ENCODE measurements at places on chromosomes 1 and 21.
A peak's percentile ranks its signal among the peaks of the same experiment; 100 is the strongest.

- DNase-seq: no peak
These were observed 65.2 kb upstream of the GFI1 start for GRCh38 chr1:92551916-92552315.

GRCh38 chr1:16032388-16033102 lies 10.7 kb downstream of the CLCNKA start:
- DNase-seq: peak; percentile 75

DNA sequence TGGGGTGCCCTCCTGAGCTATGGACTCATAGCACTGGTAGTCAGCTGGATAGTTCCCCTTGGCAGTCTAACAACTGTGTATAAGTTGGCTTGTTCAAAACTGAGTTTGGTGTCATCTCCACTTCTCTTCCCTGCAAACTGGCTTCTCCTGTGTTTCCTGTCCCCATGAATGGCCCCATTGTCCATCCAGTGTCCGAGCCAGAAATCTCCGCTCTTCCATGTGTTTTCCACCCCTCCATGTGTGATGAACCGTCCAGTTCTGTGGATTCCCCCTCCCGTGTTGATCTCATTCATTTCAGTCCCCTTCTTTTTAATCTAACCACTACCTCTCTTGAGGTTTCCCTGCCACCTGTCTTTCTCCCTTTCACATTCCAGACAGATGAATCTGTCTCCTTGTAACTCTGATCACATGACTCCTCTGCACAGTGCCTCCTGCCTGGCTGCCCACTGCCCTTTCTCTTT lies 195.7 kb downstream of the ROR1 start:
- no peak for DNase-seq

GRCh38 chr1:175572932-175573868 lies 170.2 kb downstream of the TNR start:
- DNase-seq: no peak

DNA sequence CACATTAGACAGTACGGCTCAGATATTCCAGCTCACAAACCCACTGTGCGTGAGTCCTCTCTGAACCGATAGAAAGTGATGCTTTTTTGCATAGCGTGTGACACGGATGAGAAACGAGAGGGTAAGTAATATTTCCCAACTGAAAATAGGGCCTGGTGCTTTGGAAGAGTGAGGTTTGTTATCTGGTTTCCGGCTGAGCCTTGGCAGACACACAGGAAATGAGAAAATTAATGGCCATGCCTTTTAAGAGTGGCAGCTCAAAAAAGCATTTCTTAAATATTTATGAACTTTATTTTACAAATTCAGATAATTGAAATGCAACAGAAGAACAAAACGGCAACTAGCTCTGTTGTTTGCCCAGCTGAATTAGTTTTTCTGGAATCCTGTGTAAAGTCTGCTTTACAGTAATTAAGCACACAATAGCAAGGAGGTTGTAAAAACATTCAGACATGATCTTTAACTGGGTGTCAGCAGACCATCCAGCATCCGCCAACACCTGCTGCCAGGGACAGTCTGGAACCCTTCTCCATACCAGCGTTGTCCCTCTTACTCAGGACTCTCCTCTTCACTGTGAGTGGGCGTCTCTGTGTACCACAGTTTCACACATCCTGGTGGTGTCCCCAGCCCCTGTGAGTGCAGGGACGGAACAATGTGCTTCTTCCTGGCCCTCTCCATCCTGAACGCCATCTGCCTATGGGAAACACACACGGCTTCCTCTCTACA lies 155.4 kb downstream of the PGBD5 start:
- peak; percentile 33 for DNase-seq

GRCh38 chr1:22351768-22352080 lies 99.9 kb upstream of the ZBTB40 start:
- DNase-seq: no peak

GRCh38 chr1:226653311-226653921 lies 85.7 kb downstream of the ITPKB start:
- peak; percentile 59 for DNase-seq

DNA sequence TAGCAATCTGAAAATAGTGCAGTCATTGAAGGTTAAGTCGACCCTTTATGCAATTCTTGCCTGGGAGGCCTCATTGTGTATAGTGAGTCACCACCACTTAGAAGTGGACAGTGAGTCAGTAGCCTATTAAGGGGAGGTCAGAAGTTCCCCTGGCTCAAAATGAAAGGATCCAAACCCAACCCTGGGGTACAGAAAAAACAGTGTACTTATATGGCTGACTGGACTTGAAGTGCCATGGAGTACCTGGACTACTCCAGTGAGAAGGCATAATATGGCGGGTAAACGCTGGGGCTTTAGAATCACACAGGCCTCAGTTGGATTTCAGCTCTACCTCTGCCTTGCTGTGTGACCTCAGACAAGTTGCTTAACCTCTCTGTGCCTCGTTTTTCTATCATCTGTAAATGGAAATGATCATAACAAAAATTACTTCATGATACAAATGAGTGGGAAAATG lies 2.2 kb upstream of the BCL9 start:
- peak; percentile 30 for DNase-seq

DNA sequence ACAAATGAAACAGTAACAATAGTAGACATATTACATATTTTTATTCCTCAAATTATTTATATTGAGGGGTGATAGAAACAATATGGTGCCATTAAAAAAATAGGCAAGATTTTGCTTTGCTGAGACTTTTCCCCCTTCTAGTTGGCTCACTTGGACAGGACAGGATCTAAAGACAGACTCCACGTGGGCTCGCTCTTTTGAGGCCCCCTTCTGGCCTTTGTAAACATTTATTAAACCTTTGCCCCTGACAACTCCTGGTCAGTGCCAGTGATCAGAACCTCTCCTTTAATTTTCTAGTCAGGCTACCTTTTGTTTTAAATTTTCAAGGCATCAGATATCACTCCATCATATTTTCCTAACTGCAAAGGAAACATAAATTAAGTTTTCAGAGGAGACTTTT lies 49.7 kb upstream of the IFI44L start:
- DNase-seq: no peak

GRCh38 chr1:12435639-12436344 lies 182.2 kb downstream of the DHRS3 start:
- no peak for DNase-seq

- no peak for DNase-seq
These were observed 42.5 kb downstream of the RPRD2 start for GRCh38 chr1:150406483-150406882.

DNA sequence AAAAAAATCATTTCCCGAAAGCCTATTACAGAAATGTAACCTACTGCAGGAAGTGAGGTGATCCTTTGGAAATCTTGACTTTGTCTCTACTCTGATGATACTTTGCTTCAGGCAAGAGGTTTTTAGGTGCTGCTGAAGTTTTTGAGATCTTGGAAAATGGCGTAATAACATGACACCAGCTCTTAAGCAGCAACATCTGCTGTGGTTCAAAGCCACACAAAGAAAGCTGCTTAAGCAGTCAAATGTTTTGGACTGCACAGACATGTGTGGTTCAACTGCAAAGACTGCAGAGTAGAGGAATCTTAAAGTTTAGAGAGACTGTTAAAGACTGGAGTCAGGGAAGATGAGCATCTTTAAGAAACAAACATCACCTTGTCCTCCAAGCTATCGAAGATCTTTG lies 139.0 kb downstream of the RASAL2 start:
- no peak for DNase-seq

GRCh38 chr1:170840371-170840770 lies 95.0 kb upstream of the MROH9 start:
- DNase-seq: no peak

GRCh38 chr1:2449636-2450454 lies 26.2 kb upstream of the PLCH2 start:
- DNase-seq: no peak

DNA sequence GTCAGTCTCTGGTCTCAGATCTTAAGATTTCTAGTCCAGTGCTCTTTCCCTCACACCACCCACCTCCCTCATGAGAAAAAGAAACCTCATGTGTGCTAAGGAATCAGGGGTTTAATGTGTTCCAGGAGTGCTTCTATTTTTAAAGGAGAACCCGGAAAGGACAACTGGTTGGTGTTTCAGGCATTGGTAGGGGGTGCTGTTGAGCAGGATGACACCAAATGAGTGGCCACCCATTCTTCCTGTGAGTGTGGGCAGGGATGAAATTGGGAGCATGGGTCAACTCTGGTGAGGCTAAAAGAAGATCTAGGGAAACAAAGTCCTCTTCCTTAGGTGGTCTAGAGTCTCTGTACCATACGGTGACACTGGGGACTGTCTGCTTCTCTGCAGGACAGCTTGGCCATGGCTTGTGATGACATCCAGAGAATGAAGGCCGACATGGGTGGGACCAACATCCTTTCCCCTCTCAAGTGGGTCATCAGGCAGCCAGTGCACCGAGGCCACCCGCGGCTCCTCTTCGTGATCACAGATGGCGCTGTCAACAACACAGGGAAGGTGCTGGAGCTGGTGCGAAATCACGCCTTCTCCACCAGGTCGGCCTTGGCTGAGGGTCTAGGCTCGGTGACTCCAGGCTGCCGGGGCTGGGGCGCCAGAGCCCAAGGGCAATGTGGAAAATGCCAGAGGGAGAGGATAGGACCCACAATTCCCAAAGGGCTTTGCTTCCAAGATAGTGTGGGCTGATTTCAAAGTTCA lies 39.3 kb downstream of the VWA5B1 start:
- DNase-seq: no peak

DNA sequence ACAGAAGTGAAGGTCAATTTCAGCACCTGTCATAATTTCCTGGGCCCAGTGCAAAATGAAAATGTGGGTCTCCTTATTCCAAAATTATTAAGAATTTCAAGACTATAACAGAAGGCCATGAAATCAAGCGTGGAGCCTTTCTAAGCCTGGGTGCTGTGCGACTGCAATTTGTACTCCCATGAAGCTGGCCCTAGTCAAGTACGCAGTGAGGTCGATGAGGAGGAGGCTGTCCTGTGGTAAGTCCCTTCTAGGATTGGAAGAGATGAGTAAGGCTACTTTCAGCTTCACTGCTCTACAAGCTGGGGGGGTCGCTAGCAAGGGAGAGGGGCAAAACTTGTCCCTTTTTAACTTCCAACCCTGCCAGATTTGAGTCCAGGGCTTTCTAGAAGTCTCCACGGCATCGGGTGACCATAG lies 410 bp upstream of the NUDC start:
- no peak for DNase-seq

All from activated naive CD8-positive, alpha-beta T cell treated with anti-CD3 and anti-CD28 coated beads, Interleukin-2, amount 50 U/mL, for 24 hours (primary cell).